ENCODE measurements at places on chromosomes 3 and 15. TPM values are rescaled to one million over a fixed set of nuclear protein-coding genes. Genes with fewer than 3 reads are reported as not detected.
A peak's percentile ranks its signal among the peaks of the same experiment; 100 is the strongest.

GRCh38 chr15:36784098-36784670, 204.8 kb downstream of the CDIN1 start:
- no peaks in the 10 kb centered on the region for H3K27me3 ChIP-seq
- peaks cover 13% of the 10 kb centered on the region for H3K4me1 ChIP-seq
- no peaks in the 10 kb centered on the region for H3K36me3 ChIP-seq
- no peak for DNase-seq
- peak overlapping the region; percentile 26 for H3K4me3 ChIP-seq

Gene MAP1A
- 42.4 TPM for total RNA-seq

Gene HCN4
- total RNA-seq = not detected

Gene TF
- 3.1 TPM for total RNA-seq

DNA sequence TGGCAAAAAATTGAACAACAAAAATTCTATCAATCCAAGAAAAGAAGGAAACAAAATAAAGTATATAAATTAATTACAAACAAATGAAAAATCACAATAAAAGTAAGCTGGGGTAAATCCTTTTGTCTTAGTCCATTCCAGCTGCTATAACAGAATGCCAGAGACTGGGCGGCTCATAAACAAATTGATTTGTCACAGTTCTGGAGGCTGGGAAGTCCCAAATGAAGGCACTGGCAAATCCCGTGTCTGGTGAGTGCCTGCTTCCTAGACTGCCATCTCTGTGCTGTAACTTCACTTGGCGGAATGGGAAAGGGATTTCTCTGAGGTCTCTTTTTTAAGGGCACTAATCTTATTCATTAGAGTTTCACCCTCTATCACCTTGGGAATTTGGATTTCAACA, 53.6 kb upstream of the RPL35A start:
- no peak overlapping the region for H3K4me3 ChIP-seq
- no peaks in the 10 kb centered on the region for H3K4me1 ChIP-seq
- no peak for DNase-seq
- H3K27ac ChIP-seq = no peak overlapping the region

DNA sequence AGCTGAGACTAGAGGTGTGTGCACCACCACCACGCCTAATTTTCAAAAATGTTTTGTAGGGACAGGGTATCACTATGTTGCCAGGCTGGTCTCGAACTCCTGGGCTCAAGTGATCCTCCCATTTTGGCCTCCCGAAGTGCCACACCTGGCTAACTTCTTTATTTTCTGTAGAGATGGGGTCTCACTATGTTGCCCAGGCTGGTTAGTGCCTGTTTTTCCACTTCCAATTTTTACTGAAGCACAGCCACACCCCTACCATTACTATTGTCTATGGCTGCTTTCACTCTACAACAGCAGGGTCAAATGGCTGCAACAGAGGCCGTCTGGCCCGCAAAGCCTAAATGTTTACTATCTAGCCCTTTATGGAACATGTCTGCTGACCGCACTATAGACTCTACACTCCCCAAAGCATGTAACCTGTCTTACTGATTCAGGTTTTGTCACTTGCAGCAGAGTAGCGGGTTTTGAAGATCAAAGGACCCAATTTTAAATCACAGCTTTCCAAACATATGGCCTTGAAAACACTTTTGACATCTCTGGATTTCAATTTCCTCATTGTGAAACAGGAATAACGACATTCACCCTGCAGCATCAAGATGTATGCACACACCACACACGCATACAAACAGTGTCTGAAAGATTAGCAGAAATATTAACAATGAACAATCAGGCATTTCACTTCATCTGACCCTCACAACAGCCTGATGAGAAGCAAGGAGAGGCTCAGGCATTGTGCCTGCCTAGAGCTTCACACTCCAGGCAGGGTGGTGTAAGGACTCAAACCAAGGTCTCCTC, 46.1 kb downstream of the SCAP start:
- no peak for DNase-seq
- H3K4me3 ChIP-seq = no peak overlapping the region
- peaks cover 72% of the 10 kb centered on the region for H3K36me3 ChIP-seq
- no peaks in the 10 kb centered on the region for H3K27me3 ChIP-seq
- no peak overlapping the region for H3K27ac ChIP-seq

DNA sequence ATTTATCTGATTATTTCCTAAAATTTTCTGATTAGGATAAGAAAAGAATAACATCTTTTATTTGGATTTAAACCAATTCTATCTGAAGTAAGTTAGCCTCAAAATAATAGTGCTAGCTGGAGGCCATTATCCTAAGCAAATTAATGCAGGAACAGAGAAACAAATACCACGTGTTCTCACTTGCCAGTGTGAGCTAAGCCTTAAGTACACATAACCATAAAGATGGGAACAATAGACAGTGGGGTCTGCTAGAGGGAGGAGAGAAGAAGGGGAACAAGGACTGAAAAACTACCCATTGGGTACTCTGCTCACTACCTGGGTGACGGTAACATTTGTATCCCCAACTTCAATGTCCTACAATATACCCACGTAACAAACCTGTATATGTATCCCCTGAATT, 31.3 kb upstream of the LYSMD4 start:
- H3K27me3 ChIP-seq = no peaks in the 10 kb centered on the region
- H3K4me1 ChIP-seq = no peaks in the 10 kb centered on the region
- H3K4me3 ChIP-seq = no peak overlapping the region
- no peak overlapping the region for H3K27ac ChIP-seq

GRCh38 chr15:78211189-78211921, 23.0 kb downstream of the ACSBG1 start:
- peaks cover 56% of the 10 kb centered on the region for H3K4me1 ChIP-seq
- H3K36me3 ChIP-seq = no peaks in the 10 kb centered on the region
- H3K4me3 ChIP-seq = no peak overlapping the region
- no peak for DNase-seq
- H3K27ac ChIP-seq = no peak overlapping the region

GRCh38 chr3:187746059-187746441, 782 bp upstream of the BCL6 start:
- DNase-seq = no peak
- no peaks in the 10 kb centered on the region for H3K27me3 ChIP-seq
- peaks cover 69% of the 10 kb centered on the region for H3K4me1 ChIP-seq
- no peaks in the 10 kb centered on the region for H3K36me3 ChIP-seq
- peak overlapping the region; percentile 79 for H3K4me3 ChIP-seq
- H3K27ac ChIP-seq = peak overlapping the region; percentile 99

Gene GOLGA6L4
- 1.4 TPM for total RNA-seq

Gene TMCO5A
- total RNA-seq = not detected

GRCh38 chr15:67023517-67024313, 41.7 kb upstream of the SMAD3 start:
- peak overlapping the region; percentile 67 for H3K27ac ChIP-seq
- H3K36me3 ChIP-seq = no peaks in the 10 kb centered on the region
- DNase-seq = no peak
- peaks cover 40% of the 10 kb centered on the region for H3K4me1 ChIP-seq

Gene POPDC2
- 92.6 TPM for total RNA-seq

Gene A4GNT
- total RNA-seq = not detected

DNA sequence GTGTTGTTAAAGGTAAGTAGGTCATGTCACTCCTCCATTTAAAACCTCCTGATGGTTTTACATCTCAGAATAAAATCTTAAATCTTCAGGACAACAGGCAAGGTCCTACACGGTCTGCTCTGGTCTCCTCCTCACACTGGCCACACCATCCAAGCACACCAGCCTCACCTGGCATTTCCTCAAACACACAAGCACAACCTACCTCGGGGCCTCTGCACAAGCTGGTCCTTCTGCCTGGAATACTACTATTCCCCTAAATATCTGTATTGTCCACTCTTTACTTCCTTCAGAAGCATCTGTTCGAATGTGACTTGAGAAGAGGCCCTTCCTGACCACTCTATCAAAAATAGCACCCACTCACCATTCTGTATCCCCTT, 1.8 kb downstream of the GORASP1 start:
- no peak overlapping the region for H3K27ac ChIP-seq
- DNase-seq = no peak
- peaks cover 10% of the 10 kb centered on the region for H3K36me3 ChIP-seq
- no peaks in the 10 kb centered on the region for H3K27me3 ChIP-seq
- H3K4me3 ChIP-seq = peak overlapping the region; percentile 85

Gene TMEM108
- total RNA-seq = 8.6 TPM

Gene CCDC54
- total RNA-seq = not detected

GRCh38 chr15:72034351-72034750, 83.6 kb downstream of the MYO9A start:
- peak overlapping the region; percentile 49 for H3K27ac ChIP-seq
- no peak overlapping the region for H3K4me3 ChIP-seq
- H3K27me3 ChIP-seq = no peaks in the 10 kb centered on the region
- no peak for DNase-seq

Gene REC114
- total RNA-seq = not detected

All from esophagus muscularis mucosa (tissue), 4 donors.